ENCODE measurements at places on chromosomes 3 and 15.

DNA sequence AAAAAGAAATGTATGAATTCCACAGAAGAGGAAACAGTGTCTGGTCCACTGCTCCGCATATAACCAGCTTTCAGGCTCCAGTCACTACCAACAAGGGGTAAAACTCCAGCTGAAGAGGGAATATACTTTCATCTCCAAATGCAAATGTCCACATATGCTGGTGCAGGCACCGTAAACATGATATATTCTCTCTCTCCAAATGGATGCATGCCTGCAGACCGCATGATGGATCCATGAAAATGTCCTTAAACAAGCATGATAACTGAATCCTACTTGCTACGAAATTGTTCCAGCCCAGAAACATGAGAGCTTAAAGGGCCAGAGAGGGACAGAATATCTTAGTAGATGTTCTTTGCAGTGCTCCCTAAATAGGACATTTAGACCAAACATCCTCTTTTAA lies 150.3 kb upstream of the FEZF2 start:
- DNase-seq: no peak
- no peaks in the 10 kb centered on the region for H3K27me3 ChIP-seq
- H3K4me3 ChIP-seq: no peak overlapping the region
- H3K4me1 ChIP-seq: no peaks in the 10 kb centered on the region
- H3K27ac ChIP-seq: no peak overlapping the region
- H3K36me3 ChIP-seq: no peaks in the 10 kb centered on the region

DNA sequence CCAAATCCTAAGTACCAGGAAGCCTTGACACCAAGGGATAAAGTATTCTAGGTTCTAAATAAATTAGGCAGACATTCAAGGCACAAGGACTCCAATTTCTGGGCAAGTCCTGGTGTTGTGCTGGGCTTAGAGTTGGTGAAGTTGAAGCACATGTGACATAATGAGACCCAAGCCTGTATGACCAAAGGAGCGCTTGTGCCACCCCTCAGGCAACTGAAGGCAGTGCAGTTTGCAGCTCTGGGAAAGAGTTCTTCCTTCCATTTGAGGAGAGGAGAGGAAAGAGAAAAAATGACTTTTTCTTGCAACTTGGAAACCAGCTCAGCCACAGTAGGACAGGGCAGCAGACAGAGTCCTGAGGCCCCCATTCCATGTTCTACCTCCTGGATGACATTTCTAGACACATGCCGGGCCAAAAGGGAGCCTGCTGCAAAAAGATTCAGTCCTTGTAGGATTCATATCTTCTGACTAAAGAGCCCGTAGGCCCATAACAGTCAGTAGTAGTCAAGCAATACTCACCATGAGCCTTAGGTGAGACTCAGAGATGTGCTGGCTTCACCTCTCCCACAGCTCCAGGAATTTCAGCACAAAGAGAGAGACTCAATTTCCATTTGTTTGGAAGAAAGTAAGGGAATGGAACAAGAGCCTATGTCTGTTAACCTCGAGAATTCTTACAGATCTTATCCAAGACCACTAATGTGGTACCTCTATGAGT lies 588.8 kb upstream of the BCHE start:
- no peaks in the 10 kb centered on the region for H3K27me3 ChIP-seq
- H3K4me1 ChIP-seq: no peaks in the 10 kb centered on the region
- no peak overlapping the region for H3K4me3 ChIP-seq

- no peak for DNase-seq
- no peaks in the 10 kb centered on the region for H3K4me1 ChIP-seq
- H3K27ac ChIP-seq: no peak overlapping the region
- H3K4me3 ChIP-seq: no peak overlapping the region
- no peaks in the 10 kb centered on the region for H3K27me3 ChIP-seq
- H3K36me3 ChIP-seq: no peaks in the 10 kb centered on the region
These were observed 16.6 kb downstream of the DUOX1 start for GRCh38 chr15:45146405-45146804.

- DNase-seq: peak; percentile 23
- H3K4me1 ChIP-seq: no peaks in the 10 kb centered on the region
- H3K27me3 ChIP-seq: no peaks in the 10 kb centered on the region
These were observed 9.6 kb upstream of the PSMD2 start for GRCh38 chr3:184289426-184289938.

DNA sequence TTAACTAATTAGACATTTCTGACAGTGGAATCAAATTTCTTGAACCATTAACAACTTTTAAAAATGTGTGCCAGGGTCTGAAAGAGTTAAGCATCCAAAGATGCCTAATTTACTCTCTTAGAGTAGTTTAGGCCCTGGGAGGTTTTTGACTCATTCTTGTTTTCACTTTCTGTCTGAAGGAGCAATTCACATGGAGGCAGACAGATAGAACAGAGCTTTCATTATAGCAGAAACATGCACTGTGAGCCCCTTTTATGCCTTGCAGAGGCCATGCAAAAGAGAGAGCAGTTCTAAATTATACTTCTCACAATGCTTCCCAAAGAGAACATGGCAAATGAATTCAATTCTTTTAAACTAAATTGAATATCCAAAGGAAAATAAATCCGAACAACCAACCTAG lies 554.8 kb downstream of the MFSD1 start:
- no peak overlapping the region for H3K27ac ChIP-seq
- no peaks in the 10 kb centered on the region for H3K27me3 ChIP-seq
- no peak overlapping the region for H3K4me3 ChIP-seq

DNA sequence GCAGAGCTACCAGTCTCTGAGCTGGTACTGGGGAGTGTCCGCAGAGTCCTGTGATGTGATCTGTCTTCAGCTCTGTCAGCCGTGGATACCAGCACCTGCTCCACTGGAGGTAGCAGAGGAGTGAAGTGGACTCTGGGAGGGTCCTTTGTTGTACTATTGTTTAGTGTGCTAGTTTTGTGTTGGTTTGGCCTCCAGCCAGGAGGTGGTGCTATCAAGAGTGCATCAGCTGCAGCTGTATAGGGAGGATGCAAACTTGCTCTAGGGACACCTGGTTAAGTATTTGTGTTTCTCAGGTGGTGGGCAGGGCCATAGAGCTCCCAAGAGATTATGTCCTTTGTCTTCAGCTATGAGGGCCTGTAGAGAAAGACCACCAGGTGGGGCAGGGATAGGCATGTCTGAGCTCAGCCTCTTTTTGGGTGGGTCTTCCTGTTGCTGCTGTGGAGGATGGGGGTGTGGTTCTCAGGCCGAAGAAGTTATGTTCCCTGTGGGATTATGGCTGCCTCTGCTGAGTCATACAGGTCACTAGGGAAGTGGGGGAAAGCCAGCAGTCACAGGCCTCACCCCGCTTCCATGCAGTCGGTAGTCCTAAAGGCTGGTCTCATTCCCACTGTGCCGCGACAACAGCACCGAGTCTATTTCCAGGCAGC lies 443.2 kb upstream of the TBL1XR1 start:
- no peak overlapping the region for H3K27ac ChIP-seq
- peaks cover 7% of the 10 kb centered on the region for H3K4me1 ChIP-seq
- H3K4me3 ChIP-seq: no peak overlapping the region
- no peaks in the 10 kb centered on the region for H3K27me3 ChIP-seq
- DNase-seq: no peak

GRCh38 chr3:143475981-143476380 lies 356.4 kb downstream of the CHST2 start:
- H3K4me3 ChIP-seq: no peak overlapping the region
- no peak overlapping the region for H3K27ac ChIP-seq
- DNase-seq: no peak
- no peaks in the 10 kb centered on the region for H3K4me1 ChIP-seq
- no peaks in the 10 kb centered on the region for H3K36me3 ChIP-seq

- H3K4me1 ChIP-seq: no peaks in the 10 kb centered on the region
- DNase-seq: no peak
- H3K27me3 ChIP-seq: no peaks in the 10 kb centered on the region
- no peak overlapping the region for H3K4me3 ChIP-seq
These were observed 112.4 kb downstream of the FRMD5 start for GRCh38 chr15:44082558-44083157.

- H3K27me3 ChIP-seq: no peaks in the 10 kb centered on the region
- DNase-seq: no peak
- H3K4me3 ChIP-seq: no peak overlapping the region
- no peak overlapping the region for H3K27ac ChIP-seq
- H3K36me3 ChIP-seq: no peaks in the 10 kb centered on the region
These were observed 13.7 kb downstream of the PPARG start for GRCh38 chr3:12302564-12302963.

DNA sequence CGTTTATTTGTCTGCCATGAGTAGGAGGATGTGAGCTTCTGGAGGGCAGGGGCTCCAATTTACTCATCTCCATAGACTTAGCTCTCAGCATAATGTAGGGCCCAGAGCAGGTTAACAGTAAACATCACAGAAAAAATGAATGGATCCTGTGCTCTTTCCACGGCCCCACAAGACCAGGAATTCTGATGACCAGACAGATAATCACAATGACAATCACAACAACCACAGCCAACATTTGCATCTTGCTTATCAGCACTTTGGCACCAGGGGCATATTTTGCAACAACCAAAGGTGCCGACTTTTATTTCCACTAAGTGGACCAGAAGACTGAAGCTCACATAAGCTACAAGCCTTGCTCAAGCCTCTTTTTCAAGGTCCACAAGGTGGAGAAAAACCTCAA lies 68.9 kb upstream of the ANKRD34C start:
- DNase-seq: no peak
- no peaks in the 10 kb centered on the region for H3K4me1 ChIP-seq
- no peak overlapping the region for H3K27ac ChIP-seq
- H3K4me3 ChIP-seq: no peak overlapping the region
- no peaks in the 10 kb centered on the region for H3K36me3 ChIP-seq

DNA sequence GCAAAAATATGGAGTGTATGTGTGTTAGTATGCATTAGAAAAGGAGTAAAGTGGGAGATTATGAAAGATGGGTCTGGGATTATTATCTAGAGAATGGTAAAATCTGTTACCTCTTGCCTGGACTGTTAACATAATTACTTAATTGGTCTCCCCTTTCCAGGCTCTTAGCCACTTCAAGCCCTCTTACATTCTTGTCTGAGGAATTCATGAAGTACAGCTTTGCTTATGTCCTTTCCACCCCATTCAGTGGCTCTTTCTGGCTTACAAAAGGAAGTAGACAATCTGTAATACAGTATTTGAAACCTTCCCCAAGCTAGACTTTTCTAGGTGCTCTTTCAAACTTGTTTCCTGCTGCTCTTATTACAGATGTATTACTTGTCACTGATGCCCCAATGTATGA lies 129.8 kb downstream of the MBNL1 start:
- no peak overlapping the region for H3K4me3 ChIP-seq
- no peaks in the 10 kb centered on the region for H3K36me3 ChIP-seq
- H3K27ac ChIP-seq: no peak overlapping the region
- peaks cover 17% of the 10 kb centered on the region for H3K4me1 ChIP-seq

DNA sequence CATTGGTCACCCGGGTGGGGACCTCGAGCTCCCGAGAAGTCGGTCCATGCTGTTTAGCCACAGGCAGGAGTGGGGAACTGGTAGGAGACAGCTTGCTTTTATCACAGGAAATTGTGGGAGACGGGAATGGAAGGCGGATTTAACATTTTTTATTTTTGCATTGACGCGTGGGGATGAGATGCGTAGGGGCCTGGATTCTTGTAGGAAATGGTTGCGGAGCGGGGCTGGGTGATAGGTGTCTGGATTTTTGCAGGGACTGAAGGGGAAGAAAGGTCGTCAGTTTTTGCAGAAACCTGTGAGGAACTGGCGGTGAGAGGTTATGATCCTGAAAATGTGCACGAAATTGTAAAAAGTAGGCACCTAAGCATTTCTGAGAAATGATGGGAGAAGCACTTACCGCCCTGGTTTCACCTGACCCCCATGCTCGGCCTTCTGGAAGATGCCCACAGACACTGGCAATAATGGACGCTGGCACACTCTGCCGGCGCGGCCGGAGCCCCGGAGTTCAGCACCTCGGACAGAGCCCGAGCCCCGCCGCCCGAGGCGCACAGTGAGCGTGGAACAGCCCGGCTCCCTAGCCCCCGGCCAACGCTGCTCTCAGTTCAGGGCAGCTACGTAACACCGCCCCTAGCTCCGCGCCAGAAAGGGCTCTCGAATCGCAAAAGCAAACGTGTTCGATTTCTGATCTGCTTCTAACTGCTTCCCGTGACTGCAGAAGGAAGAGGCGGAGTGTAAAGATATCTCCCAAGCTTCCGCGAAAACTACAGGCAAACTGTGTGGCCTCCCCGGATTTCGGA lies 928 bp downstream of the ANKRD34C start:
- DNase-seq: no peak
- H3K27me3 ChIP-seq: peaks cover 18% of the 10 kb centered on the region
- H3K4me3 ChIP-seq: no peak overlapping the region
- H3K36me3 ChIP-seq: no peaks in the 10 kb centered on the region
- H3K4me1 ChIP-seq: no peaks in the 10 kb centered on the region

DNA sequence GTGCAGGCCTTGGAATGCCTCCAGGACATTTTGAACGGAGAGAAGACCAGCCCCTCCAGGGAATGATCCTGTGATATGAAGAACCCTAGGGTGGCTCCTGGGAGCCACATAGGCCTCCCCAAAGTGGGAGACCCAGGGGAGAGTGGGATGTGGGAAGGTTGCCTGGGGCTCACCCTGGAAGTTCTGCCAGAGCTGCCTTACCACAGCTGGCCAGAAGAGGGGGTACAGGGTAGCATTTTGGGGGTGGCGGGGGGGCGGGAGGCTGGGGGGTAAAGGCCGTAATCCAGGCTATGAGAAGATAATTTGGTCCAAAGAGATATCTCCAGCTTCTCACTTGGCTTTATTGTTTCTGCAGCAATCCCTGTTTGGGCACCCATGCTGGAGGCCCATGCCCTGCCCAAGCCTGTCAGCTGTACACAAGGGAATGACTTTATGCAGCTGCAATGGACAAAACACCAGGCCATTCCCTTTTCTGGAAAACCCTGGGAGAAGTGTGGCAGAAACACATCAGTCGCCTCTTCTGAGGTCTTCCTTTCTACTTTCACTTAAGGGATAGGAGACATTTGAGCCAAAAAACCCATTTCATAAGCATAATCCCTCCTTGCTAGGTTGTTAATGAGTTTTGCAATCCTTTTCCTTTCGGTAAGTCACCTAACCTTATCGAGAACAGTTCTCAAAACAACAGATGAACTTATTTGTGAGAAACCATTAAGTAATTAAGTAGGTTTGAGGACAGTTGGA lies 11.0 kb upstream of the MUSTN1 start:
- H3K27me3 ChIP-seq: no peaks in the 10 kb centered on the region
- no peak for DNase-seq
- no peak overlapping the region for H3K27ac ChIP-seq
- H3K36me3 ChIP-seq: no peaks in the 10 kb centered on the region

DNA sequence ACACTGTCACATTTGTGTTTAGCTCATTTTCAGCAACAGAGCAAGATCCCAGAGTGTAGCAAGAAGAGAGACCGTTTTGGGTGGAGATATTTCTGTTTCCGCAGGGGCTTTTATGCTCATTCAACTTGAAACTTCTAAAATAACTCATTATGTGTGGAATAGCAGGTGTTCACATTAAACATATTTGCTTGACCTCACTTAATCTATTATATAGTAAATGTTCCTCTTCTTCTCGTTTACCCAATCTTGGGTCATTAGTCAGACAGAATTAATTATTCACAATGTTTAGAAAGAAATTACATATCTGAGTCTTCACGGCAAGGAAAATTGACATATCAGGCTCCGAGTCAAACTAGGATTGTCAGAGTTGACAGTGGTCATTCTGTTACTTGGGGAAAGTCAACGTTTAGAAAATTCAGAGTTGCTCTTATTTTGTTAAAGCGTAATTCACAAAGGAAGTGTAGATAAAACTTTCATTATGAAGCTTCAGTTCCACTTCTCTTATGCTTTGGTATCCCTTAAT lies 222.9 kb downstream of the TPRG1 start:
- no peaks in the 10 kb centered on the region for H3K27me3 ChIP-seq
- no peak overlapping the region for H3K27ac ChIP-seq
- no peaks in the 10 kb centered on the region for H3K4me1 ChIP-seq
- no peak for DNase-seq
- no peaks in the 10 kb centered on the region for H3K36me3 ChIP-seq

All from kidney (tissue), 22 donors.